Stimulated activated CD4-positive, alpha-beta T cell treated with anti-CD3 and anti-CD28 coated beads, Interleukin-15, amount 100 ng/mL, for 1 hour (primary cell): ENCODE measurements at places on chromosomes 6 and 20.
A peak's percentile ranks its signal among the peaks of the same experiment; 100 is the strongest.

DNA sequence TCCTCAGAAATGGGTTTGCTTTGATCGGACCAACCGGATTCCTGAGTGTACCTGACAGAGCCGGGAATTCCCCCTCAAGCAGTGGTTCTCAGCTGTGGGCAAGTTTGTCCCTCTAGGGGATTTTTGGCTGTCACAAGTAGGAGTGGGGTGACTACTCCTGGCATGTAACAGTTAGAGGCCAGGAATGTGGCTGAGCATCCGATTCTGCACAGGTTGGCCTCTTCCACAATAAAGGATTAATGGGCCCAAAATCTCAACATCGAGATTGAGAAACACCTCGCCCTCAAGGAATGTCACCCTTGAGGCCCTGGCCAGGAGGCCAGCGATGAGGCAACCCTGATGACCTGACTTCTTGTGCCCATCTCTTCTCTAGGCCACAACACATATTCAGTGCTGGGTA, 7.9 kb downstream of the AGPAT4 start:
- no peak for DNase-seq

- DNase-seq = no peak
These were observed 164.8 kb upstream of the BMP5 start for GRCh38 chr6:56040223-56040622.

- DNase-seq = peak; percentile 48
These were observed 6.4 kb upstream of the SLC12A5 start for GRCh38 chr20:46022411-46023147.

GRCh38 chr20:63027221-63027921, 20.6 kb upstream of the BHLHE23 start:
- no peak for DNase-seq

GRCh38 chr20:2327620-2328555, 32.1 kb downstream of the TGM3 start:
- no peak for DNase-seq

DNA sequence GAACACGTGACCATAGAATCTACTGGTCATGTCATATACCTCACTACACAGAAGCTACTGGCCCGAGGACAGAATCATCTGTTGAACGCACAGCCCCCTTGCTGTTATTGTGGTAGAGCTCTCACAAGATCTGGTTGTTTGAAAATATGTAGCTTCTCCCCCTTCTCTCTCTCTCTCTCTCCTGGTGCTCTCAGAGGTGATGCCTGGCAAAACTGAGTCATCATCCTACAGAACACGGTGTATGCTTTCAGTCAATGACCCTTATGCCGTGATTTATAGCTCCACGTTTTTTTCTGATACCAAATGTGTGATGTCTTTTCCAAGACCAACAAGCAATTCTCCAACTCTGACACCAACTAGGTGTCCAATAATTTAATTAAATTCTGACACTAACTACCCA, 13.0 kb upstream of the RBM24 start:
- DNase-seq = no peak

DNA sequence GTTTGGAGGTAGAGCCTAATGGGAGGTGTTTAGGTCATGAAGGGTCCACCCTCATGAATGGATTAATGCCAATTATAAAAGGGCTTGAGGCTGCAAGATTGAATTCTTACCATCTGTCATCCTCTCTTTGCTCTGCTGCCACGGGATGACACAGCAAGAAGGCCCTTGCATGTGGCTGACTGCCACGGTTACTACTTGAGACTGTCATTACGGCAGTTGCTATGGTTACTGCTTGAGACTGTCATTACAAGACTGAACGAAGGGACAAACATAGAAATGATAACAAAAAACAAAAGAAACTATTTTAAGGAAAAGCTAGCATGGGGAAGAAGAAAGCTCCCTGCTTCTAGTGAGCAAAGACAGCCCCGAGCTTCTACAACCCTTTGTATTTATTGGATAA, 715.0 kb downstream of the TFAP2A start:
- no peak for DNase-seq
